ENCODE measurements at places on chromosomes 12 and 14.
A peak's percentile ranks its signal among the peaks of the same experiment; 100 is the strongest.

GRCh38 chr14:99735189-99736135, 51.4 kb downstream of the CYP46A1 start:
- DNase-seq: no peak

- DNase-seq: no peak
These were observed 851 bp downstream of the HSP90B1 start for GRCh38 chr12:103930787-103931735.

- DNase-seq: no peak
These were observed 5.9 kb downstream of the PSMB5 start for GRCh38 chr14:23028799-23029198.

DNA sequence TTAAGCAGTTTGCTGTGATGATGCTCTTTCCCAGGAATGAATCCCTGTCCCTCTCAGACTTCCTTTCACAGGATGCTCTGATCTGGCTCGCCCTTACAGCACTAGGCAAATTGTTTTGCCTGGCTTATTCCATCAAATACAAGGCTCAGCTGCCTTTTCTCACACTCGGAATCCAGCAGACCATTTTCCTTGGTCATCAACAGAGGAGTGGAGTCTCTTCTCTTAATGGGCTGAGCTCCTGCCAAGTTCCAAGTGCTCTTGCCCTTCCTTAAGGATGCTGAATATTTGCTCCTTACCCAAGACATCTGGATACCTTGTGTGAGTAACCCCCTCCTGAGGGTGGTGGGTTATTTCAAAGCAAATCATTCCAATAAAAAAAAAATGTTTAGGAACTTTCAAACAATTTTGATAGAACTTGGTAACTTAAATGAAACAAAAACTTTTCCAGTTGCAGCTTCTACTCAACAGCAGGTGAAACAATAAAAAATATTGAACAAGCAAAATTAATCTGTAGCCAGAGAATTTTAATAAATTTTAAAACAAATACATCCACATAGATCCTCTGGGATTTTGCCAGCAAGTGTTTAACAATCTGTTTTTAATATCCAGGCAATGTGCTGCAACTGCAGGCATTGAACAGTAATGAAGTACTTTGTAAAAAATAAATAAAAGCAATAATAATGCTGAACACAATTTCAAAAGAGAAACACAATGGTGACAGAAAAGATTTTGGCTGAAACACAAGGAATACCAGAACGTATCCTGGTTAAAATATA, 264.0 kb upstream of the FAR2 start:
- no peak for DNase-seq

- DNase-seq: no peak
These were observed 166.9 kb upstream of the CCND2 start for GRCh38 chr12:4106621-4107020.

DNA sequence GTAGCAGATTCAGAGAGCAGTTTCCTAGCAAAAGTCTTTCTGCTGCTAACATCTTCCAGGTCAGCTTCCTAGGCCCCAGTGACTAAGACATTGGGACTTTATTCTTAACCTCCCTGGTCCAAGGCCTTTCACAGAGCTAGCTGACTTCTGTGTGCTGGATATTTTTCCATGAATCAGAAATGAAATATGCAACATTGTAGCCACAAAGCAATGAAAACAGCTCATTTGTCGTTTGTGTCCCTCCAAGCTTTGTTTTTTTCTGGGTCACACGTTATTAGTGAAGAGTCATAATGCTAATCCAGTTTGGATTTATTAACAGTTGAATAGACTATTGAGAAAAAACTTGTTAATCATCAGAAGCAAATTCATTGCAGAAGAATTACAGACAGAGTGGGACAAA, 82.4 kb downstream of the ARF6 start:
- DNase-seq: no peak

- no peak for DNase-seq
These were observed 1.4 kb upstream of the CHFR start for GRCh38 chr12:132888852-132889251.

- no peak for DNase-seq
These were observed 17.3 kb upstream of the ZDHHC22 start for GRCh38 chr14:77158882-77159255.

GRCh38 chr12:39771456-39771855, 151.9 kb upstream of the ABCD2 start:
- DNase-seq: no peak

GRCh38 chr14:90547968-90548367, 151.1 kb downstream of the CALM1 start:
- no peak for DNase-seq

- no peak for DNase-seq
These were observed 3.0 kb upstream of the CISTR start for GRCh38 chr12:53754633-53755264.

GRCh38 chr12:96053476-96054243, 18.3 kb upstream of the LTA4H start:
- DNase-seq: no peak

DNA sequence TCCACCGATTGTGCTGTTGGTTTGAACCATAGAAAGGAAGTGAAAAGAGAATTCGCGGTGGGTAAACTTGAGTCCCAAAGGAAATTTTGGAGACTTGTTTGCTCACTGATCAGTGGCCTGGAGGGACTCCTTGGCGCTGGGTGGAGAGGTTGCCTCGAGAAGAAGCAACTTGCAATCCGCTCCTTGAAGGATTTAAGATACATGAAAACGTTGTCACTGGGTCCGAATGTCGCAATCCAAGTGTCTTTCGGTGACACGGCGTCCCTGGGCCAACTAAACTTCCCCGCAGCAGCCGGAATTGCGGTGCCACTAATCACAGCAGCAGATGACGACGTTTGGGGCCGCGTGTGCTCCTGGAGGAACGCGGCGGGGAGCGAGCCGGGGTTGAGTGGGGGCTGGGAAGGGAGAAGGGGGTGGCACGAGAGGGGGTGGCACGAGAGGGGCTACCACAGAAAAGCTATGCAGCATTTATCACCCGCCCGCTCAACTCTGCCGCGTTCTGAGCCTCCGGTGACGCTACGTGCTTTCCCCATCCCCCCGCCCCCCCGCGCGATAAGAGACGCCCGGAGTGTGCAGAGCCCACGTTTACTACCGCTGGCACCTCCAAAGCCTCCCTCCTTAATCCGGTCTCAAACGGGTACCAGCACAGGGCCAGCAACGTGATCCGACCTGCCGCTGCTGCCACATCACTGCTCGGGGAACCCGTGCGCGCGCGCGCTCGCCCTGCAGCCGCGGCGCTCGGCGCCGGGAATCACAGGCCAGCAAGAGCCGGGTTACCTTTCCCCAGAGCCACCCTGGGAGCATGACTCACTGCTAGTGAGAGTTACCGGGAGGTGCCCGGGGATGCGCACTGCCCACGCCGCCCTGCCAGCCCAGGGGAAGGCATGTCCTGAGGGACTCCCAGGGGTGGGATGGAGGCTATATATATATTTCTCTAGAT, 833 bp upstream of the BHLHE41 start:
- peak; percentile 77 for DNase-seq

- no peak for DNase-seq
These were observed 22.2 kb upstream of the PLEKHG3 start for GRCh38 chr14:64681796-64682710.

DNA sequence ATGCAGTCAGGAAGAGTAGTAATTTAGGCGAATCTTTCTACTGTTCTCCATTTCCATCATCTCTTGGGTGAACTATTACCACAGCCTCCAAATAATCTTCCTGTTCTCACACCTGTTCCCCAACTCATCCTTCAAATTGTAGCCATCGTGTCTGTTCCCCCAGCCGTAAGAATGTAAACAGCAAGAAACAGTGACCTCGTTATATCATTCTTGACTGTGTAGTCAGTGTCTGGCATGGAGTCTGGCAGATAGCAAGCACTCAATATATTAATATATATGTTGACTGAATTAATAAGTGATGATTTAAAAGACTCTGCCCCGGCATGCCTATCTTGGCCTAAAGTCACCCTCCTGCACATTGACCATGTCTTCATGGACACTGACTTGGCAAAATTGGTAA, 20.3 kb downstream of the PDE6H start:
- DNase-seq: no peak

GRCh38 chr12:953776-954175, 4.3 kb upstream of the RAD52 start:
- no peak for DNase-seq

DNA sequence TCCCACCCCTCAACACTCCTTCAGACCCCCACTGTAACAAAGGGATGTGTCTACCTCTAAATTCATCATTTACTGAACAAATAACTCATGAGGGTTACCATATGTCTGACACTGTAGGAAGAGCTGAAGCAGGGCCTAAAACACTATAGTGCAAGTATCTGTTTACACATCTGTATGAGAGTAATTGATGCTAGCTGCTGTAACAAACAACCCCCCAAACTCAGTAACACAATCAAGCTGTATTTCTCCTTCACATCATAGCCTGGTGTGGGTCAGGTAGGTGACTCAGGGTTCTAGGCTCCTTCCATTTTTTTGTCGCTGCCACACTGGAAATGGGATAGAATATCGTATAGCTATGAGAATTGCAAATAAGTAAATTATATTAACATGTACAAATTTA, 65.0 kb downstream of the KICS2 start:
- no peak for DNase-seq

- no peak for DNase-seq
These were observed 14.2 kb downstream of the FRS2 start for GRCh38 chr12:69484428-69484827.

DNA sequence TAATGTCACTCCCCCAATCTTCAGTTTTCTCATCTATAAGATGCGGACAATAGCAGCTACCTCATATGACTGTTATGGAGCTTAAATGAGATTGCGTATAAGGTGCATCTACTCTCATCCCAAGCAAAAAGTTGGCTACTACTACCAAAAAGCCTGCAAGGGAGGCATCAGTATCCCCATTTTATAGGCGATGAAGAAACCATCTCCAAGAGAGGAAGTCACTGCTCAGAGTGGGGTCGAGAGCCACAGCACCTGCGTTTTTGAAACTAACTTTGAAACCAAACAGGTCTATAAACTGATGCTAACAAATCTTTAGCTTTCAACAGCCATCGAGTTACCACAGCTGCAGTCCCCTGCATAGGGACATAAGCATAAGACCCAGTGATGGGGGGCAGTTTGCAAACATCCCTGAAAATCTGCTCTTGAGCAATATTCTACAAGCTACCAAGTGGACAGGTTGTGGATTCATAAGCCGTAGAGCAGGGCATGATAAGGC, 3.5 kb downstream of the GCN1 start:
- no peak for DNase-seq

GRCh38 chr14:48748151-48748675, 838.0 kb downstream of the RPS29 start:
- no peak for DNase-seq

DNA sequence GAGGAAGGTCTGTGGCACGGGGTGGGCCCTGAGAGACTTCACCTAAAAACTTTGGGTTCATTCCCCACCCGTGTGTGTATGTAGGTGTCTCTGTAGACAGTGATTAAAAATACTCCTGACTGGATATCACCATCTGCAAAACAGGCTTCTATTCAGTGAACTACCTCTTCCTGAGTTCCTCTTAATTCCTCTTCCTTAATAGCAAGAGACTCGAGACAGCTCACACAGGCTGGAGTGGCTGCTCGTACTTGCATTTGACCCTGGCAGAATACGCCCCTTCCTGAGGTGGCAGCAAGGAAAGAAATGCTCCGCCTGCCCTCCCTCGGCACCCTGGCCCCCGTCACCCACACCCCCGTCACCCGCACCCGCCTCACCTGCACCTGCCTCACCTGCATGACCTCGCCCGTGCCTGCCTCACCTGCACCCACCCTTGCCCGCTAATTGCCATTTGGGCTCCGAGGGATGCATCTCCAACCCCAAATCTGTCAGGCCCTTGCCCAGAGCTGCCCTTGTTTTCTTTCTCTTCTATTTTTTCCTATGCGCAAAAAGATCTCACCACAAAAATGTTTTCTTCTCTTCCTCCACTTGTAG, 90.0 kb downstream of the FBXL14 start:
- DNase-seq: no peak

DNA sequence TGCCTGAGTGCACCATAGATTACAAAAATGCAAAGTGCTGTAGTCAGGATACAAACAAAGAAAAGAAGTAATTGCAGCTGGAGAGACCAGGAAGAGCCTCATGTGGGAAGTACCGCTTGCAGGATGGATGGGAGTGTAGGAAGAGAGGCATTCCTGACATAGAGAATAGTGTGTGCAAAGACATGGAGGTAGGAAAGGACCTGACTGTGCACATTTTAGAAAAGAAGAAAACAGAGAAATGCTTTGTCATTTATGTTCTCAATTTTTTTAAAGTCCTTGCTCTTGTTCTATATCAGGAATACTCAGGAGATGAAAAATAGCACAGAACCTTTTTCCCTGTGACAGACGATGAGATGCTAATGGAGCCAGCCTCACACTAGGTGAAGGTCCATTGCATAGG, 358.7 kb upstream of the TMPO start:
- no peak for DNase-seq

DNA sequence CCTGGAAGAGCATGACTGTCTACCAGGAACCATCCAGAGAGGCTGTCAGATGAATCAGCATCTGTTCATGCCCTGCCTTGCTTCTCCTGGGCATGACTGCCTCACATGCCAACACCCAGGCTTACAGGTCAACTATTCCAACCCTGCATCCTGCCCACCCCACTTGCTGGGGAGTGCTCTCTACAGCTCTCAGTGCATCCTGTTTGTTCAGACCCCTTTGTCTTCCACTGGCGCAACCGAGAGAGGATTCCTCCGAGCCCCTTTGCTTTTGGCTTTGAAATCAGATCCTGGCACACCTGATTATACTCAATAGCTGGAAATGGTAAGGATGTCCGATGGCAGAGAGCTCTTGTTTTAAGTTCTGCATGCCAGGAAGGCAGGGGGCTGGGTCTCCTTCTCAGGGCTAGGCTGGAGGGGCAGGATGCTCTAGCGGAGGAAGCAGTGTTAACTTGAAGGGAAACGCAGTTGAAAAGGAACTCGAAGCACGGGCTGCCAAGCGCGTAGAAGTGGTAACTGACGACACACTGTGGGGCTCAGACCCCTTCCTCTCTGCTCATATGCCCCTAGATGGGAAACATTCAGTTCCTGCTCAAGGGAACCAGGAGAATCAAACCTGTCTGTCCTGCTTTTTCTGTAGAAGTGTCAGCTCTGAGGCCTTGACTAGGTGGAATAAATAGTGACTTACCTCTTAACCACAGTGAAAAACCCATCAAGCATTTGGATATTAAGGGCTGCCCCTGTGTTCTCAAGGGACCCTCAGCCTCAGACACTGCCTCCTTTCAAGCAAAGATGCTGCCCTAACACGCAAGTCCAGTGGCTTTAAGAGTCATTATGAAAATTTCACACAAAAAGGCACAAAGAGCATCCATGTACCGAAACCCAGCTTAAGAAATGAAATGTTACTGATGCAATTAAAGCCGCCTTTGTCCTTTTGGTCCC, 297.5 kb downstream of the ZFP36L1 start:
- no peak for DNase-seq

- DNase-seq: no peak
These were observed 16.4 kb upstream of the MYBPC1 start for GRCh38 chr12:101578417-101578816.

All from mesothelial cell of epicardium (in vitro differentiated cells).